ENCODE measurements at places on chromosomes 6 and 20. TPM values are rescaled to one million over a fixed set of nuclear protein-coding genes. Genes with fewer than 3 reads are reported as not detected.

TCFL5 gene
- 3.9 TPM for polyA plus RNA-seq

MRAP2 gene
- polyA plus RNA-seq = 0.34 TPM

KHDC1L gene
- not detected for polyA plus RNA-seq

IL17A gene
- polyA plus RNA-seq = not detected

DNA sequence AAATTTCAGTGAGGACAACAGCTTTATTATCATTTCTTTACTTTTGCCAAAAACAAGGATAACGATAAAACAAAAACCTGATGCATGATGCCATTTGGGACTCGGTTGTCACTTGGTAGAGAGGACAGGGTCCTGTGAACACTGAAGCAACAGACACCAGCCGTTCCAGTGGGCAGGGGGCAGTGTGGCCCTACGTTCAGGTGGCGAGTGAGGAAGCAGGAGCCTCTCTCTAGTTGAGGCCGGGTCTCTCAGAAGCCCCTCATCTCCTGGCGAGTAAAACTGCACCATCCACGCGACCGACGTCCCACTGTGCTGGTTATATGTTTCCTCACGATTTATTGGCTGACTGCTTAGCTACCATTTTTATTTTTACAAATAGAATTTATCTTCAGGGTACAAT is 231.6 kb downstream of the THBS2 start:
- no peak for DNase-seq

Data from lung (tissue), 17 donors.